ENCODE measurements at places on chromosomes 7 and 10.

GRCh38 chr7:114939484-114940097 is 17.7 kb downstream of the MDFIC start:
- DNase-seq, result peak; percentile 61

DNA sequence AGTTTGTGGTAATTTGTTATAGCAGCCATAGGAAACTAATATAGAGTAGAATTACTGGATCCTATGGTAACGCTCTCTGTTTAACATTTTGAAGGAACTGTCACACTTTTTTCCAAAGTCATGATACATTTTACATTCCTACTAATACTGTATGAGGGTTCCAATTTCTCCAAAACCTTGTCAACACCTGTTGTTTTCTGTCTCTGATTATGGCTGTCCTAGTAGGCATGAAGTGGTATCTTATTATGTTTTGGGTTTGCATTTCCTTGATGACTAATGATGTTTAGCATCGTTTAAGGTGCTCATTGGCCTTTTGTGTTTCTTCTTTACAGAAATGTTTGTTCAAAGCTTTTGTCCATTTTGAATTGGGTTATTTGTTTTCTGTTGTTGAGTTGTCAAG is 69.6 kb downstream of the VPS50 start:
- DNase-seq, result no peak

- DNase-seq, result peak; percentile 80
These were observed 323.9 kb downstream of the AUTS2 start for GRCh38 chr7:69922026-69922803.

GRCh38 chr10:46091828-46092523 is 45.9 kb upstream of the MSMB start:
- peak; percentile 30 for DNase-seq

- no peak for DNase-seq
These were observed 16.4 kb downstream of the IFIT3 start for GRCh38 chr10:89344156-89344555.

Measured in GM12865 (cell line).